ENCODE measurements at places on chromosomes 16 and 17.

- DNase-seq = no peak
Observed at GRCh38 chr17:77696721-77697460, 261.6 kb upstream of the TNRC6C start.

- DNase-seq = no peak
Observed at GRCh38 chr17:12406623-12407215, 259.0 kb upstream of the MYOCD start.

DNA sequence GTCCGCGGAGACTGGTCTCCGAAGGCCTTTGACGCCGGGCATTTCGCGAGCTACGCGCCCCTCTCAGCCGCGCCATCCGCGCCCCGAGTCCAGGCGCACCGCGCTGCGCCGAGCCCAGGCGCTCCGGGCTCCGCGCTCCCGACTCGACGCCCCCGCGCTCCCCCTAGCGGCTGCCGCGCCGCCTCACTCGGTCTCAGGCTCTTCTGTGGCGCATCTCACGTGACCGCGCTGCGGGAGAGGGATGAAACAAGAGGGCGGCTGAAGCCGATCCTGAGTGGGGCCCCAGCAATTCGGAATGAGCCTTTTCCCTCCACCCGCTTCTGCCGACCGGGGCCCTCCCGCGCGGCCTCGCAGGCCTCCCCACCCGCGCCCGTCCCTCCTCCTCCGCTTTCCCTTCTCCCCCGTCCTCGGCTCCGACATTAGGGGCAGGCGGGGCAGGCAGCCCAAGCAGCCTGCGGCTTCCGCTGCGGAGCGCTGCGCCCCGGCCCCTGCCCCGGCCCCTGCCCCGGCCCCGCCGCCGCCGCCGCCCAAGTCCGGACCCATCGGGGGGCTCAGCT lies 42.5 kb upstream of the AMZ2 start:
- DNase-seq = no peak

GRCh38 chr16:75257886-75258806 lies 6.7 kb upstream of the BCAR1 start:
- no peak for DNase-seq

- DNase-seq = no peak
Observed at GRCh38 chr17:64950871-64951270, 31.6 kb upstream of the LRRC37A3 start.

DNA sequence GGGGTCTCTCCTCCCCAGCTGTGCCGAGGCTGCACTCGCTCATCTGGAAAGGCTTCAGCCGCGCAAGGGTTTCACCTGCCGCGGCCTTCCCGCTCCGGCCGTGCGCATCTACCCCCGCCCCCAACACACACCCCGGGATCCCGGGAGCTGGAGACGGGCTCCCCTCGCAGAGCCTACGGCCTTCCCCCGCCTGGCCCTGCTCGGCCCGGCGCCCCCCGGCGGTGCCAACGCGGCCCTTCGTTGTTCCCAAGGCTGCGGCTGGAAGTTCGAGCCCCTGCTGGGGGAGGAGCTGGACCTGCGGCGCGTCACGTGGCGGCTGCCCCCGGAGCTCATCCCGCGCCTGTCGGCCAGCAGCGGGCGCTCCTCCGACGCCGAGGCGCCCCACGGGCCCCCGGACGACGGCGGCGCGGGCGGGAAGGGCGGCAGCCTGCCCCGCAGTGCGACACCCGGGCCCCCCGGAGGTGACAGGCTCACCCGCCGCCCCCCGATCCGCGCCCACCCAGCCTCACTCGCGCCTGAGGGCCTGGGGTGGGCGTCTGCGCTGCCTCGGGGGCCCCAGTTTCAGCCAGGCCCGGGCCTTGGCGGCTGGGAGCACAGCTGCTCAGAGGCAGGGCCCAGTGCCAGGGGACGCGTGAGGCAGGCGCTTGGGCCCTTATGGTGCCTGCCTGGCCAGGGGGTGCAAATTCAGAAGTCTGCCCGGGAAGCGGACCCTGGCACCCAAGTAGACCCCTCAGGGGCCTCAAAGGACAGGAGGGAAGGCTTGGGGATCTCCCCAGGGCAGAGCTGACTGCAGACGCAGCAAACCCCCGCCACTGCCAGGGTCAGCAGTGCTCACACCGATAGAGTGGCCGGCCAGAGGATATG lies 11.2 kb downstream of the GALK1 start:
- DNase-seq = no peak

- no peak for DNase-seq
Observed at GRCh38 chr17:61402073-61402541, 2.5 kb downstream of the TBX2 start.

- DNase-seq = no peak
Observed at GRCh38 chr16:19105131-19105530, 8.6 kb upstream of the ITPRIPL2 start.

GRCh38 chr16:31009894-31010584 lies 399 bp downstream of the STX1B start:
- DNase-seq = no peak

- DNase-seq = no peak
Observed at GRCh38 chr16:19115148-19116021, 1.6 kb downstream of the ITPRIPL2 start.

GRCh38 chr16:70652322-70652721 lies 6.0 kb downstream of the IL34 start:
- no peak for DNase-seq

GRCh38 chr17:27049104-27049784 lies 244.7 kb upstream of the WSB1 start:
- DNase-seq = no peak

DNA sequence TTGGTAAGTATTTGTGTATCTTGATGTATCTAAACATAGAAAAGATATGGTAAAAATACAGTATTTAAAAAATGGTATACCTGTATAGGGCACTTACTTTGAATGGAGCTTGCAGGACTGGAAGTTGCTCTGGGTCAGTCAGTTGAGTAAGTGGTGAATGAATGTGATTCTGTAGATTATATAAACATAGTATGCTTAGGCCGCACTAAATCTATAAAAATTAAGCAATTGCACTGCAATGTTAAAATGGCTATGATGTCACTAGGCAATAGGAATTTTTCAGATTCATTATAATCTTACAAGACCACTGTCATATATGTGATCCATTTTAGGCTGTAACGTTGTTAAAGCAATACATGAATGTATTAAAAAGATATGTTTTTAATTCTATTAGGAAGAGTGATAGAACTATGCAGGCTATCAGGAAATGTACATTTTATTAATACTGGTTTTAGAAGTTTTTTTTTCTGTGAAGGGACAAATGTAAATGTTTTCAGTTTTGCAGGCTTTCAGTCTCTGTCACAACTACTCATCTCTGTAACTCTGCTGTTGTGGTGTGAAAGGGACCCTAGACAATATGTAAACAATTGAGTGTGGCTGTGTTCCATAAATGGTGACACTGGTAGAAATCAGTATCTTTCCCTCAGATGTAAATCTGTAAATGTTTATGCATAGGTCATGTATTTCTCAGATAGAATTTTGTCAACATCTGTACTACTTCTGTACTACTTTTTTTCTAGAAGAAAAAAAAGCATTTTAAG lies 10.5 kb downstream of the CBFB start:
- no peak for DNase-seq

DNA sequence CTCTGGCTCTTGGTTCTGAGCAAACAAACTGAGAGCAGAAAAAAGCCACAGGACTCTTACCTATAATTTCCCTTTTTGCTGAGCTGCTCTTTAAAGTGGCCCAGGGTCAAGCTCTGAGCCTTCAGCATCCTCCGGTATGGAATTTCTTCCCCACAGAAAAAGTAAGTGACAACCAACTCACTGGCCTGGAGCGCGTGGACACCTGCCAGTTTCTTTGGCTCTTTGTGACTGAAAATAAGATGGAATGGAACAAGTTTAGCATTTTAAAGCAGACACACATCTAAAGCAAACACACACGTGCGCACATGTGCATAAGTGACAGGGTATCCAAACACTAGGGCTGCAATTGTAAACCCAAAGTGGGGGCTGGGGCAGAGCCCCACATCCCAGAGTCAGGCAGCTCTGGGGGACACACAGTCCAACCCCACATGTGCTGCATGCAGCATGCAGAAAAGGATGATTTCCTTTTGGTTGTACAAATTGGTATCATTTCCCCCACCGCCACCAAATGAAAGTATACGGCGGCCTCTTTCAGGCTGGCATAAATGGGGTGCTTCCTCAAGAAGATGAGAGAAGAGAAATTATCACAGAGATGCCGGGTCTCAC lies 27.5 kb downstream of the AXIN2 start:
- DNase-seq = no peak
